ENCODE measurements at places on chromosomes 5 and 9.

- DNase-seq, result no peak
Measured at GRCh38 chr5:57889558-57889957, 406.9 kb upstream of the ACTBL2 start.

GRCh38 chr9:123649909-123650308 lies 280.0 kb downstream of the DENND1A start:
- no peak for DNase-seq

DNA sequence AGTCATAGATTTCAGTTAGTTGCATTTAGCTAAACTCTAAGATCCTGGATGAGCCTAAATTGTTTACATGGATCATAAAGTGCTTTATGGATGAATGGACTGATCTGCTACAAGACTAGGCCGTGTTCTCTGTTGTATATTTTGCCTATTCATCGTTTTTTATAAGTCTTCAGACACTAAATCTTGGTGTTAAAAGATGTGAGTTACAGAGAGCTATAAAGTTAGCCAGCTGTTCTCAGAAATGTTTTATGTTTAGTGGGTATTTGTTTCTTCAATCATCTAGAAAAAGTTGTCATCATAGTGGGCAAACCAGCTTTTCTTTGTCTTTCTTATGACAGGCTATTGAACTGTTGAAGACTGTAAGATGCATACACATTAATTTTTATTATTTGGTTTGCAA lies 585.8 kb upstream of the SEMA6A start:
- DNase-seq, result no peak

DNA sequence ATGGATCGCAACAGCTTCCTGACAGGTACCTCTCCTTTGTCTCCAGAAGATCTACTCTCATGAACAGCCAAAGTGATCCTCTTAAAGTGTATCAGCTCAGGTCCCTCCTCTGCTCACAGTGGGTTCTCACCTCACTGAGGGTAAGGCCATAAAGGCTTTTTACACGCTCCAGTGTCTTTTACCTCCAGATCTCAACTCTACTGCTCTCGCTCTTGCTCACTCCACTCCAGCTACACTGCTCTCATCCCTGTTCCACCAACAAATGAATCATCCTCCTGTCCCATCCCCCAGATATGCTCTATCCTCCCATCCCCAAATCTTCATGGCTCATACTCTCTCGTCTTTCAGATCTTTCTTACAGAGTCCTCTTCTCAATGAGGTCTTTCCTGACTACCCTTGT lies 248.6 kb upstream of the EFNA5 start:
- no peak for DNase-seq

- DNase-seq, result no peak
Measured at GRCh38 chr9:30065888-30066287, 2318.6 kb upstream of the ACO1 start.

DNA sequence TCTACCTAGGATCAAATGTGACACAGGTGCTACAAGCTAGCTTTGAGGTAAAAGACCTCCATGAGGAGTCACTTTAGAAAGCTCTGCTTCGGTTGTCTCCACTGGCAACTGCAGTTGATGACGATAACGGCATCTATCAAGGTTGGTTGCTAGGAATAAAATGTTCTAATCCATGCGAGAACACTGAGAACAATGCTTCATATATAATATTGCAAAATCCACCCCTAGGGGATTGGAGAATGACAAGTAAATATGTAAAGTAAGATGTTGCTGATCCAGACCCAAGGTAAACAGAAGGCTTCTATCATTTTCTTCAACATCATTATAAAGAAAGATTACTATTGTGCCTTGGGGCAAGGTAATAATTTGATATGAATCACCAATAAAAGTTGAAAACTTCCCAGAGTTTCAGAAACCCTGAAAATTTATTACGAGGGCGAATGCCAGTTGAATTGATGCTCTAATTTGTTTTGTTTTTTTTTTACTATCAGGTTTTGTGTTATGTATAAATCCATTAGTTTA lies 1003.4 kb downstream of the CDH18 start:
- DNase-seq, result no peak

DNA sequence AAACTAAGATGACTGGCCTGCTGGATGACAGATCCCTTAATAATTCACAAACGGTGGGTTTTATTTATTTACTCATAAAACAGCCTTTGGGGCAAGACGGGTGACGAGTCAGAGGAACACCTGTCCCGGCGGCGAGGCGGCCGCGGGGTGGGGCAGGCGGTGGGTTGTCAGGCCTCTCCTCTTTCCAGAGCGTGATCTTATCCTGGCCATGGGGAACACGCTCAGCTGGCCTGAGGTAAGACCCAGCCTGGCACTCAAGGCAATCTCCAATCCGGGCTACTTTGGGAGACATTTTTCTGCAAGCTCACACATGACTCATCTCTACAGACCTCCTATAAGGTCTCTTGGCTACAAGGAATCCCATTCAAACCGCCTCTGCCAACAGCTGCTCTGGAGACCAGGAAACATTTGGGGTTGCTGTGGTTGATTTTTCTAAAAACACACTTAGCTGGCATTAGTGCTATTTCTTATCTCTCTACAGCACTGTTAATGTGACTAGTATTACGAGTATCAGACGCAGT lies 6.3 kb downstream of the RAPGEF1 start:
- no peak for DNase-seq

DNA sequence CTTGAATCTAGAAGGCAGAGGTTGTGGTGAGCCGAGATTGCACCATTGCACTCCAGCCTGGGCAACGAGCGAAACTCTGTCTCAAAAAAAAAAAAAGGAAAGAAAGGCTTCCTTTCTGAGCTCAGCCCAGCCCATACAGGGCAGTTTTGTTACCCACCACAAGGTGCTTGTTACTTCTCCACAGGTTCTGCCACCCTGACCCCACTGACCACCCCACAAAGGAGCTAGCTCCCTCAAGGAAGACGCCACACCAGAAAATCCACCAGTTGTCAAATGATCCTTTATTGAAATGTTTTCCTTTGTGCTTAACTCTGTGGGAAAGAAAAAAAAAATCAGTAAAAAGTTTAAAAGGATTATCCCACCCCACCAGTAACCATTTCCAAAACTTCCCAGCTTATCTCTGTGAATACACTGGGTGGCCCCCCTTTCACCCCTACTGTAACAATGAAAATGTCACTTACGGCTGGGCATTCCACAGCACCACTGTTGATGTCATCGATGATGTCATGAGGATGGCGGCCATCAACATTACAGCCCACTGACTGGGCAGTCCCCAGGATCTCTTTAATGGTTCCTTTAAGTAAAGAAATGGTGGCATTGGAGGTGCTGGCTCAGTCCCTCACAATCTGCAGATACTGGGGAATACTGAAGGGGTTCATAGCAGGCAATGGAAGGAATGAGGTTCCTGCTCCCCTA lies 3.6 kb downstream of the RPL12 start:
- no peak for DNase-seq

GRCh38 chr5:123814801-123815470 lies 303.0 kb downstream of the CSNK1G3 start:
- DNase-seq, result no peak

GRCh38 chr9:10230512-10230911 lies 382.3 kb downstream of the PTPRD start:
- no peak for DNase-seq

GRCh38 chr9:6716766-6717165 lies 41.0 kb upstream of the KDM4C start:
- no peak for DNase-seq

DNA sequence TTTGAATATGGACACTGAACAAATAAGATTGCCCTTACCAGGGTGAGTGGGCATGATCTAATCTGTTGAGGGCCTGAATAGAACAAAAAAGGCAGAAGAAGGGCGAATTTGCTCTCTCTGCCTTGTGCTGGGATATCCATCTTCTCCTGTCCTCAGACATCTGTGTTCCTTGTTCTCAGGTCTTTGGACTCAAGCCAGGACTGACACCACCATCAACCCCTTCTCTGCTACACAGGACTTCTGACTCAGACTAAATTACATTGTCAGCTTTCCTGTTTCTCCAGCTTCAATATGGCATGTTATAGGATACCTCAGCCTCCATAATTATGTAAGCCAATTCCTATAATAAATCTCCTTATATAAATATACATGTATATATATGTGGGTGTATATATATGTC lies 40.8 kb upstream of the SLCO6A1 start:
- no peak for DNase-seq

DNA sequence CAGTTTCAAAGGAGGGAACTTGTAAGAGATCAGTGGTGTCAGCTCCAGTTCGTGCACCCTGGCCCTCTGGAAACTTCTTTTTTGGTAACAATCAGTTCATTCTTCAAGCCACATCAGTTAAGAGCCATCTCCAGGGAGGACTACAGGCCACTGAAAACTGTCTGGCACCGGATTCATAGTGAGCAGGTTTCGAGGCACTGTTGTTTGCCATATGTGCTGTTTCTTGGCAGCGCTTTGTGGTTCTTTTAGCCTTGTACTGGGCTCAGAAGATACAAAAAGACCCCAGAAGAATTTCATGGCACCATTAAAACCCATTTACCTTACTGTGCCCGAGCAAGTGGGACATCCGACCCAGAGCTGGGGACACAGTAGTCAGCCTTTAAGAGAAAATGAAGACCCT lies 68.5 kb downstream of the OTULIN start:
- DNase-seq, result no peak

GRCh38 chr5:72523960-72524582 lies 16.9 kb upstream of the ZNF366 start:
- no peak for DNase-seq

DNA sequence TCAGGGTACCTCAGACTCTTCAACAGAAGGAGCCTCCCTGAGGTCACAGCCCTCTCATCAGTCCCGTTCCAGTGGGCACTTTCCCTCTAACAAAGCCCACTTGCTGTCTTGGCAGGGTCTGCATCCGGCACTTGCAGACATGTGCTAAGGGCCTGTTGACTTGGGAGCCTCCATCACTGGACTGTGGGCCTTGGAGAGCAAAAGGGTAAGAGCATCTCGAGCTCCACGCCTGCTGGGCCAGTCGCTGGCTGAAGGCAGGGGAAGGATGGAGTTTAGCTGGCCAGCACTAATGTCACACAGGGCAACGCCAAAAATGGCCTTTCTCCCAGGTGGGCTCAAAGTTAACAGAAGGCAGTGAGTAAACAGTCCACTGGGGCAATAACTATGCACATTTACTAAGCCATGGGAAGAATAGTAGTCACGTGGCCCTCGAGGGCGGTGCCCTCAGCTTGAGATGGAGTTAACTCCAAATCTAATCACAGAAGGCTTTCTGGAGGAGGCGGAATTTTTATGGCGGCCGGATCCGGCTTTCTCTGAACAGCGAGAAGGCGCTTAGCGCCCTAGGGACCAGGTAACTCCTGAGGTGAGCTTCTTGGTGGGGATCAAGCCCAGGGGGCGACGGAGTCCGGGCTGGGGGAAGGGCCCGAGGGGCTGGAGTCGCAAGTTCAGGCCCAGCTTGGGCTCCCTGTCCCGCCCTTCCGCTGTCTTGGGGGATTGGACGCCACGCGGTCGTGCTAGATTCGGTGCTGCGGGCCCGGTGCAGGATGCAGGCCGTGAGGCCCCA lies 2.0 kb upstream of the NSD1 start:
- DNase-seq, result no peak

DNA sequence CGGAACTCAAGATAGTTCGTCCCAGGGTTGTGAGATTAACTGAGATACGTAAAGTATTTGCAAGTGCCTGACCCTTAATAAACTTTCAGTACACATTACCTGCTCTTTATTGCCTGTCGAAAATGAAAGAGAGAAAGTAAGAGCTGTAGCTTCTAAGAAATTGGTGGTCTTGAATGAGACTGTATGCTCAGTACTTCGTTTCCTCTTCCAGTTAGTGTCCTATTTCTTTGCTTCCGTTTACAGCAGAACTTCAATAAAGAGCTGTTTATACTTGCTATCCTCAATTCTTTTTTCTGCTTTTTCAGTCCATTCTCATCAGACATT lies 534 bp downstream of the SRFBP1 start:
- DNase-seq, result no peak

GRCh38 chr5:134189031-134189430 lies 12.3 kb upstream of the SKP1 start:
- DNase-seq, result no peak

DNA sequence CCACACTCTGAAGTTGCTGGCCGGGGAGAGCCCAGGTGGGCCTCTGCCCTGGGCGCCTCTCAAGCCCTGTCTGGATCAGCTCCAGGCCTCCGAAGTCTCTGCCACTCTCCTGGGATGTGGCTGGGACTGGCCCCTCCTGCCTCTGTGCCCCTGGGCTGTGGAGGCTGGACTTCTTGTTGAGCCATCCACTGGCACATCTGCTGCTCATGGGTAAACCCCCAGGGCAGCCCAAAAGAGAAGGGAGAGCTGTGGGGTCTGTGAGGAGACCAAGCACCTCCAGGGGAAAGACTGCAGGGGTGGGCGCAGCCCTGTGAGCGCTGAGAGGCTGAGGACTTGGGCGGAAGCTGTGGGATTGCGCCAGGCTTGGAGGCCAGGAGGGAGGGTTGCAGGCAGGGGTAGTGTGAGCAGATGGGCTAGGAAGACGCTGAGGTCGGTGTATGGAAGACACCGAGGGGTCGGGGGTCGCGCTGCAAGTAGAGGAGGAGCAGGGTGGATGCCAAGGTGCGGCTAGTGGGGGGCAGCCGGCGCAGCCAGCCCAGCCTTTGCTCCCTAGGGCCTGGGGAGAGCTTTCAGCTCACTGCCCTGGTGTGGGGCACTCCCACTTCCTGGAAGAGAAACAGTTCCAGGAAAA lies 118.1 kb downstream of the WNK2 start:
- no peak for DNase-seq

GRCh38 chr9:96413302-96414221 lies 4.6 kb downstream of the ZNF367 start:
- DNase-seq, result no peak

DNA sequence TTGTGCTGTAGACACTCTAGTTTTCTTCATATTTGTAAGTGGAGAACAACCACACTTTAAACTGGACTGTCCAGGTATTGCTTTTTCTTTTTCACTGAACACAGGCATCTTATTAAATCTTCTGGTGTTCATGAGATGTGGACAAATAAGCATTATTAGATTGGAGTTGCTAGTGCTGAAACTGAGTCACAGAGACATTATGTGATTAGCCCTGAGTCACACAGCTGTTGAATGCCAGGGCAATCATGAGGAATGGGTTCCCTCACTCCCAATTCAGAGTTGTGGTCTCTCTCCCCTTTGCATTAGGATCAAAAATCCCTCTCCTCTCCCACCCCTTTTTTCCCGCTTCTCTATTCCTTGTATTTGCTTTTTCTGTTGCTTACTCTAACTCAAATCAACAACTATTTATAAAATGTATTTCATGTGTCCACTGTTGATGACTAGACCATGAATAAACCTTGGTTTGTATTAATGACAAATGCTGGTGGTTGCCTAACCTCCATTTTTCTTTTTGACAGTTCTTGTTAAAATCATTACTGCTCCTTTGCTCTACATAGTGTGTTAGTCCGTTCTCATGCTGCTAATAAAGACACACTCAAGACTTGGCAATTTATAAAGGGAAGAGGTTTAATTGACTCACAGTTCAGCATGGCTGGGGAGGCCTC lies 738.2 kb downstream of the BRINP1 start:
- DNase-seq, result no peak

DNA sequence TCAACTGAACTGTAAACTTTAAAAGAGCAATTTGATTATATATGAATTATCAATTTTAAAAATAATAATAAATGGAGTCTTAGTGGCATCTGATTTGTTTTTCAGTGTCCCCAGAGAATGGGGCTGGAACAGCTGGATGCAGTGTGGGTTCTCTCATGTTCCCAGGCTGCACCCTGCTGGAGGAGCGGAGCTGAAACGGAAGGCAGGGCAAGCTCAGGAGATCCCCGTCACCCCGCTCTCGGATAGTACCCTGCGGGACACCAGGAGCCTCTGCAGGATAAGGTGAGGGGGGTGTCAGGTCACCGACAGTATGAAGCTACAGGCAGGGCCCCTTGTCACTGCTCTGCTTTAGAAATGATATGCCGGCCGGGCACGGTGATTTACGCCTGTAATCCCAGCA lies 57.3 kb downstream of the S1PR3 start:
- no peak for DNase-seq

All from activated CD8-positive, alpha-beta memory T cell treated with anti-CD3 and anti-CD28 coated beads for 1 hour (primary cell).